Activated naive CD8-positive, alpha-beta T cell treated with anti-CD3 and anti-CD28 coated beads, Interleukin-2, amount 50 U/mL, for 24 hours (primary cell): ENCODE measurements at places on chromosomes 12 and 14.
A peak's percentile ranks its signal among the peaks of the same experiment; 100 is the strongest.

DNA sequence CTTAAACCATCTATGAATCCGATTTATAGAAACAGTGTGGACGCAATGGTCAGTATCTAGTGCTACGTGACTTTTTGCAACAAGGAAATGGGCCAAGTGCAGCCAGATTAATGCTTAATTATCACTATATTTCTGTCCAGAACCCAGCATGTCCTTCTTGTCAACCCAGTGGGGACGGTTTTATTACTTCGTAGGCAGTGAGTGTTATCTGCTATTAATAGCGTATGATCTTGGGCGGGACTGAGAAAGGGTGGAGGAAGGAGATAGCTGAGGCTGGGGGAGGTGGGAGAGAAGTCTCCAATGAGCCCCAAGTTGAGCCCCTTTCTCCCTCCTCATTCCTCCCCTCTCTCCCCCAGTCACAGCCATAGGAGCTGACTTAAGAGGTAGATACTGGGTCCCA, 59.7 kb upstream of the FAM222A start:
- DNase-seq: no peak

DNA sequence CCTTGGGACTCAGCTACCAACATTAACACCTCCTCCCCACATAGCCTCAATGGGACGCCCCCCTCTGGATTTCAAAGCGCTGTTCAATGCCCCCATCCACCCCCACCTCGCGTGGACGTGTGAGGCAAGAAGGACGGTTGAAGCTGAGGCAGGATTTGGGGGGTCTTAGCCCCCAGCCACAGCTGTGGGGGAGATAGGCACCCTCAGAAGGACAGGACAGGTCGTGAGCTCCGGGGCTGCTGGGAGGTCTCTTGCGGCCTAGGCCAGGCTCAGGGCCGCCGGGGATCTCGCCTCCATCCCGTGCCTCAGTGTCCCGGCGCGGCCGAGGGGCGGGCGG, 8.3 kb upstream of the SP7 start:
- no peak for DNase-seq

DNA sequence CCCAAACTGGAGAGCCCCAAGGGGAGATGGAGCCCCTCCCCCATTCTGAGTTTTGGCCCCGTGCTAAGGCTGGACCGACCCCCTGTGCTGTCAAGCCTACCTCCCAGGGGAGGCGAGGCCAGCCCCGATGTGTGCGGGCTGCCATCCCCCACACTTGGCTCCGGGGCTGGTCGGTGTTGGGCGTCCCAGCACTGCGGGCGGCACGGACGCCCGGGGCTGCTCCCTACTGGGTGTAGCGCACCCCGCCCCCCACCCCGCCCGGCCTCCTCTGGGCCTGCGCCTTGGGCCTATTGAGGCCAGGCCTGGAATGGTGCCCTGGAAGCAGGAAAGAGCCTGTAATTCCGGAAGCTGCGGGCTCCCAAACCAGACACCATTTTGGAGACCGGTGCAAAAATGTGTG, 2.6 kb downstream of the DCAF4 start:
- DNase-seq: no peak

- no peak for DNase-seq
Observed at GRCh38 chr12:65596514-65597091, 227.7 kb upstream of the HMGA2 start.

GRCh38 chr12:51836827-51837173, 11.7 kb downstream of the FIGNL2 start:
- no peak for DNase-seq

DNA sequence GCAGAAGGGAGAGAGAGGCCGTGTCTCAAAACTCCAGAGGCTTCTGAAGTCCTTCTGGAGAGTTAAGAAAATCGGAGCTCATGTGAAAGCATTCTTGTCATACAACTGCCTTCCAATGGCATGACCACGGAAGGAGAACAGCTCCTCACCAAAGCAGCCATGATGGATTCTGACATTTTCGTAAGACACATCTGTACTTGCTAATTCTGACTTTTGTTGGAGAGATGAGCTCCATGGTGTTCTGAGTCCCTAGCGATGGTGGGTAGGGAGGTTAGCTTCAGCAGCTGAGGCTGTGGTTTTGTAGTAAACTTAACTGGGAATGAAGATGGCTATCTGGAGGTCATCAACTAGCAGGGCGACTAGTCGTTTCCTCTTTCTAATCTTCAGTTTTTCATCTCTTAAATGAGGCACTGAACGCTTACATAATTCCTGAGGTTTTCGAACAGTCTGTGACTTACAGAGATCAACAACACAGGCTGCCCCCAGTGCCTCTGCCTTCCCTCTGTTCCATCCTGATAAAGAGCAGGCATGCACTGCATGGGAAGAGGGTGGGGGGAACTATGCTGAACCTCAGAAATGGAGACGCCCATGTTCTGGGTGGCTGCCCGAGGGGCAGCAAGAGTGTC, 28.6 kb upstream of the DICER1 start:
- no peak for DNase-seq

DNA sequence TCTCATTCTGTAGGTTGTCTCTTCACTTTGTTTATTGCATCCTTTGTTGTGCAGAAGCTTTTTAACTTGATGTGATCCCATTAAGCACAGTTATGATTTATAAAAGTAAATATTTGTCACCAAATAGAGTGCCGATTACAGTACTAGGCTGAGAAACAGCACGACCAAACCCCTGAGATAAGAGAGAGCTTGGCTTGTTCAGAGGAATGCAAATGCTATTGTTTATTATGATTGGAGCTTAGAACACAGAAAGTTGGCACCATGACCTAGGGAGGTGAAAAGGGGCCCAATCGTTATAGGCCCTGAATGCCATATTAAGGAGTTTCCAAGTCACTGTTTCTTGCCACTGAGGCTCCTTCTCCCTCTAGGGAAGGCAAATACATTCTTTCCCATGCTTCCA, 214.9 kb downstream of the KITLG start:
- no peak for DNase-seq

DNA sequence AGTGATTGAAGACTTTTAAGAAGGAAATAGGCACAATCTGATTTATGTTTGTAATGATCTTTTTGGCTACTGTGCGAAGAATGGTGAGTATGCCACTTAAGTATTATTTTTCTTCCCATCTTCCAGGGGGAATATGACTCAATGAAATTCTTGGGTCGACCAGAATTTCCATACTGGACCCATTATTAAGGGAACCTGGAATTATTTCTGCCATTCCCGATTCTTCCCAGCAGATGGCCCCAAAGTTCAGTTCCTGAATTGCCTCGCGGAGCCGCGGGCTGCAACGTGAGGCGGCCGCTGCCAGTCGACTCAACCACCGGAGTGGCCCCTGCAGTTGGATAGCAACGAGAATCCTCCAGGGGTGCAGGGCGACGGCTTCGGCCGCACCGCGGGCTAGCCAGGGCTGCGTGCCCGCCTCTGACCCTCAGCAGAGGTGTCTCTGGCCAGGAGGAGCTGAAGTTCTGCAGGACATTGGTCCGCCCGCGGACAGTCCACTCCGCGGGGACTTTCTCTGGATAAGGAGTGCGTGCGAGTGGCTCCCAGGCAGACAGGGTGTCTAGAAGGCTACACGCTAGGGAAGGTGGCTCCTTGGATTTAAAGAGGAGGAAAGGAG, 628 bp upstream of the TSHR start:
- peak; percentile 79 for DNase-seq

GRCh38 chr12:118494776-118495175, 118.4 kb downstream of the SUDS3 start:
- no peak for DNase-seq

- no peak for DNase-seq
Observed at GRCh38 chr12:93229494-93230325, 148.0 kb upstream of the NUDT4 start.

DNA sequence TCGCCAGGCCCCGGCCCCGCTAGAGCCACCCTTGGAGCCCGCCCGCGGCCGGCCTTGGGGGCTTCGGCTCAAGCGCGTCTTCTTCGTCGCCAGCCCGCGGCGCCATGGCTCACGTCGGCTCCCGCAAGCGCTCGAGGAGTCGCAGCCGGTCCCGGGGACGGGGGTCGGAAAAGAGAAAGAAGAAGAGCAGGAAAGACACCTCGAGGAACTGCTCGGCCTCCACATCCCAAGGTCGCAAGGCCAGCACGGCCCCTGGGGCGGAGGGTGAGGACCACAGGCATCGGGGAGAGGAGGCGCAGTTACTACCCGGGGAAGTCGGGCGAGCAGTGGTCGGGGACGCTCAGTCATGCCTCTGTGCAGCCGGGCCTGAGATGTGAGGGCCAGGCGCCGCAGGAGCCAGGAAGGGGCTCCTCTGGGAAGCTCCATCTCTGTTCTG, 573 bp downstream of the ARL6IP4 start:
- peak; percentile 33 for DNase-seq

- DNase-seq: no peak
Observed at GRCh38 chr14:64569138-64569631, 19.4 kb downstream of the PPP1R36 start.

DNA sequence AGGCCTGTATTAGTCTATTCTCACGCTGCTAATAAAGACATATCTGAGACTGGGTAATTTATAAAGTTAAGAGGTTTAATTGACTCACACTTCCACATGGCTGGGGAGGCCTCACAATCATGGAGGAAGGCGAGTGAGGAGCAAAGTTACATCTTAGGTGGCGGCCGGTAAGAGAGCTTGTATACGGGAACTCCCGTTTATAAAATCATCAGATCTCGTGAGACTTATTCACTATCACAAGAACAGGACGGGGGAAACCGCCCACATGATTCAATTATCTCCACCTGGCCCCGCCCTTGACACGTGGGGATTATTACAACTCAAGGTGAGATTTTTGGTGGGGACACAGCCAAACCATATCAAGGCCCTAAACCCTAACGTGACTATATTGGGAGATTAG, 110.1 kb downstream of the LLPH start:
- no peak for DNase-seq

DNA sequence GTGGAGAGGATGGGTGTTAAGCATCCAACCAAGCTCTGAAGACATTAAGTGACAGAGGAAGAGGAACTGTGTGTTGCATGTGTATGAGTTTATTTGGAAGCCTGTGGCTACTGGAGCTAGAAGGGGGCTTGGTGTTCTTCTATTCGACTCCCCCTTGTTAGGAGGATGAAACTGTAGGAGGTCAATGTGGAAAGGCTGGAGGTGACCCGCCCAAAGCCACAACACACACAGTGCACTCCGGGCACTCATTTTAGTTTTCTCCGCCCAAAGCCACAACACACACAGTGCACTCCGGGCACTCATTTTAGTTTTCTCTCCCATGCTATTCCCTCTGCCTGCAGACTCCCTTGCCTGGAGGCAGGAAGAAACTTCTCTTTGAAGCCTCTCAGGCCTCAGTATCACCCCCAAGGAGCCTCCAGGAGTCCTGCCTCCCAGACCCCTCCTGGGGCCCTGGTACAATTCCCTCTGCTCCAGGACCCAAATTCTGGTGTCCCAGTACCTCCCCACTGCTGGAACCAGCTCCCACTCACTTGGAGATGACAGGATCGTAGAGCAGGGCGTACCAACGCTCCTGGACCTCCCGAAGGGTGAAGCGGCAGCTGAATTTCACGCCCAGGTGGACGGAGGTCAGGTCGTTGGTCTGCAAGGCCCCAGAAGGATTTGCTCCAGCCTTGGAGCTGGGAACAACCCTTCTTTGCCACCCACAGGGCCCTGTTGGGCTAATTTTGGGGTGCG, 3.8 kb downstream of the MCRS1 start:
- no peak for DNase-seq

GRCh38 chr12:3725388-3726115, 27.4 kb downstream of the CRACR2A start:
- DNase-seq: no peak

- DNase-seq: no peak
Observed at GRCh38 chr12:65924716-65925115, 100.4 kb downstream of the HMGA2 start.

DNA sequence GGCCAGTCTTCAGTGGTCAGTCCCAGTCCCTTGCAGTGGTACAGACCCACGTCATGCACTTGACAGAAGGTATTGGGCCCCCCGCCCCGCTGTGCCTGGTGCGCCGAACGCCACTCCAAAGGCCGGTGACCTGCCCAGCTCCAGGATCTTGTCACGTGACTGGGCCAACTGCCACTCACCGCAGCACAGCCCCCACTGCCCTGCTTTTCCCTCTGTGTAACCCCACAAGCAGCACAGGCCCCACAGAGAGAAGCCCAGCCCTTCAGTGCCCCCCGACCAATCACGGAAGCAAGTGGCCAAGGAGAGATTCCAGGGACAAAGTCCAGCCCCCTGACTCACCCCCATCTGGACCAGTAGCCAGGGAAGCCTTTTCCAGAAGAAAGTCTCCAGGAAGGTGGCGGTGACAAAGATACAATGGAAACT, 498 bp downstream of the GPR132 start:
- peak; percentile 54 for DNase-seq

GRCh38 chr12:78878459-78878858, 13.9 kb downstream of the SYT1 start:
- no peak for DNase-seq
